ENCODE measurements at places on chromosomes 1 and 21.
A peak's percentile ranks its signal among the peaks of the same experiment; 100 is the strongest.

DNA sequence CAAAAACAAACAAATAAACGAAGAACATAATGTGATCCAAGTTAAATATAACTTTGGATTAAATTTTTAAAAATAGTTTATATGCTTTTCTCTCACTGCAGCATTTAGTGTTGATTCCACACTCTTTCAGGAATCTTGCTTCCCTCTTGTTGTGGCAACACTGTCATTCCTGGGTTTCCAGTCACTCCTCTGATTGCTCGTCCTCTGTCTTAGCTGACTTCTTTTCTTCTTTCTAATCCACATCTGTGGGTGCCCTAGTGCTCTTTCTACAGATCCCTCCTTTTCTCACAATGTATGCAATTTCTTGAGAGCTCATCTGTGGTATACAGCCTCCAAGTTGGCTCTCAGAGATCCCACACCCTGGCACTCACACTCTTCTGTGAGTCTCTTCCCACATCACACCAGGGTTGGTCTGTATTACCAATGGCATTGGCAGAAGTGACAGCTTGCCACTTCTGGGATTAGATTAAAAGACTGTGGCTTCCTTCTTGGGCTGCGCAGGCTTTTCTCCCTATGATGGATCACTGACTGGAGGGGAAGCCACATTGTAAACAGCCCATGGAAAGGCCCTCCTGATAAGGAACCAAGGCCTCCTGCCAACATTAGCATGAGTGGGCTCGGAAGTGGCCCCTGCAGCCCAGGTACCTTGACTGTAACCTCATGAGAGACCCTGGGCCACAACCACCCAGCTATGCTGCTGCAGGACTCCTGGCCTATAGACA lies 11.5 kb upstream of the MYOC start:
- DNase-seq, result no peak

- DNase-seq, result no peak
These were observed 13.6 kb upstream of the LYPLAL1 start for GRCh38 chr1:219159946-219160645.

DNA sequence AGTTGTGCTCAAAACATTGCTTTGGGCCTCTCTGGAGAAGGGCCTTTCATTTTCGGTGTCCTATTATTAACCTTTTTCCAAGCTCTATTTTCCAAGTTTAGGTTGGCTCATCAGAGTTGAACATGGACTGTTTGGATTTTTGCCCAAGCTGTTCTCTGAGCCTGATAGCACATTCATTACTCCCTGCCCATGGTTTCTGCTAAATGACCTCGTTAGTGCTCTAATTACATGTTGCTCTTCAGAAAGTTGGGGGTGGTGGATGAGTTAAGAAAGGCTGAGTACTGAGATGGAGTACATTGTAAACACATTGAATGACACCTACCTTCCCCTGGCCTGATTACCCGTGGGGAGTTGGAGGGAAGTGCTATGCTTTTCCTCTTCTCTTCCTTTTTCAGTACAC lies 38.9 kb downstream of the LMO4 start:
- DNase-seq, result no peak

DNA sequence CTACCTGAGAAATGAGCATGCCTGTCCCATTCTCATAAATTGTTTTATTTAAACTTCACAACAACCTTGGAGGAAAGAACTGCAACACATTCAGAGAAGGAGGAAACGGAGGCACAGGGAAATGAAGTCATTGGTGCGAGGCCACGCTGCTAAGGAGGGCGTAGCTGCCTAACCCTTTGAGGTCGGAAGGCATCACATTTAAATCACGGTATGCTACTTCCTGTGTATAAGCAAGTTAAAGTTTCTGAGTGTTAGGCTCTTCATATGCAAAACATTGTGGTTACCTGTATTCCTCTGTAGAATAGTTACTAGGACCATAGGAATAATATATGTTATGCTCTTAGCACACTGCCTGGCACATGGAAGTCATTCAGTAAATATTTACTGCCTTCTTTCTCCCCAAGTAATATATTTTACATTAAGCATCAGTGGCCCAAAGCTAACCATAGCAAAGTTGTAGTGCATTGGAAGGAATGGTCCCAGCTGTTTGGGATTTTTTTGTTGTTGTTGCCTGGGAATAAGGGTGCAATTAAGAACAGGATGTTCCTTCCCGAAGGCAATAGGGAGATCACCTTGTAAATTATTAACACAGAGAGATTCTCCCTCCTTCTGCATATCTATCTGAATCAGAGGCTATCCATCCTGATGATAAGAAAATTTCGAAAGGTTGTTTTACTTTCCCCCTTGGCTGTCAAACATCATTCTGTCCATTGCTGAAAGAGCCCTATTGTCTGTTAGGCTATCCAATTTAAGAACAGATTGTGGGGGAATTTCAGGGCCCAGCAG lies 192.2 kb upstream of the C8B start:
- no peak for DNase-seq

GRCh38 chr1:232047473-232047872 lies 420.9 kb downstream of the DISC1 start:
- DNase-seq, result no peak

DNA sequence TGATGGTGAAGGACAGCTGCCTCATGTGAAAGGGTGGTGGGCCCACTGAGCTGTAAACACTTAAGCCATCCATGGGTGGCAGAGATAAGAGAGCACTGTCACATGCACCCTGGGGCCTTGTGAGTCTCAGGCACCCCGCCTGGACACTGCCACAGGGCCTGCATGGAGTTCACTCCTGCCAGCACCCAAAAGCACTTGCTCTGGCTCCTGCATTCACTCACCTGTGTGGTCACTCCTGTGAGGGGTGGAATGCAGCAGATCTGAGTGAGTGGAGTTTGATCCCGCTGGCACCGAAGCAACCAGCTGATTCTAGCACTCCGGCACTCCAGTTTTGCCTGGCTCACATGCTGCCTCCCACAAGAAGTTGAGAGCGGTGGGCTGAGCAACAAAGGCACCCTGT lies 1142.1 kb upstream of the PRMT6 start:
- no peak for DNase-seq

GRCh38 chr1:223198628-223198965 lies 55.5 kb upstream of the TLR5 start:
- DNase-seq, result no peak

GRCh38 chr1:214039394-214040018 lies 51.7 kb downstream of the PROX1 start:
- DNase-seq, result no peak

- peak; percentile 71 for DNase-seq
These were observed 45.9 kb downstream of the KIAA0040 start for GRCh38 chr1:175146529-175147213.

- peak; percentile 72 for DNase-seq
These were observed 212.2 kb downstream of the LYPLAL1 start for GRCh38 chr1:219385787-219386427.

DNA sequence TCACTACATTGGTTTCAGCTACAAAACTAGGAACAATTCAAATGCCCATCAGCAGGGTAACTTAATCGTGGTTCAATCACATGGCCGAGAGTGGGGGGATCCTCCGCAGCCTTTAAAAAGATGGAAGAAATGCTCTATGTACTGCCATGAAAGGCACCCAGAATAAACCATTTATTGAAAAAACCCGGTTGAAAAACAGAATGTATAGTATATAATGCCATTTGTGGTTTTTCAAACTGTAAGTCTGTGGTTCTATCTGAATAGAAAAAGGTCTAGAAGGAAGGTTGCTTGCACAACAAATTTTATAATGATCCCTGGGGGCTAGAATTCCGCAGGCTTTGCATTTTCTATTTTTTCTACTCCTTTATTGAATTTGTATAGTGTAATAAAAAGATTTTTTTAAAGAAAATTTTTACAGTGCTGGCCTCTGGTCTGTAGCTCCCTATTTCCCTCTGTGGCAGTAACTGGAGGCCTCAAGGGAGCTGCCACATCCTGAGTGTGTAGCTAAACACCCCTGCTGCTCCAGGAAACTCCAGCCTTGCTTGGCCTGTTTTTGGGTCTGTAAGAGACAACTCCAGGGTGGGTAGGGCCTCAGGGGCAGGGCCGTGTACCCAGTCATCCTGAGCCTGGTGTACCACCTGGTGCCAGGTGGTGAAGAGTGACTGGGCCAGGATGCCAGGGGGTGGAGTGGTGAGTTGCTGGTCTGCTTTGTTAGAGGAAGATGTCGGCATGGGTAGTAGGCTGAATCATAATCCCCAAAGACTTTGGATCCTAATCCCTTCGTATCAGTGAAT lies 51.5 kb upstream of the EPS8L3 start:
- no peak for DNase-seq

- no peak for DNase-seq
These were observed 418.8 kb downstream of the SIPA1L2 start for GRCh38 chr1:232211149-232211548.

GRCh38 chr1:3904843-3905185 lies 4.7 kb upstream of the C1orf174 start:
- DNase-seq, result no peak

DNA sequence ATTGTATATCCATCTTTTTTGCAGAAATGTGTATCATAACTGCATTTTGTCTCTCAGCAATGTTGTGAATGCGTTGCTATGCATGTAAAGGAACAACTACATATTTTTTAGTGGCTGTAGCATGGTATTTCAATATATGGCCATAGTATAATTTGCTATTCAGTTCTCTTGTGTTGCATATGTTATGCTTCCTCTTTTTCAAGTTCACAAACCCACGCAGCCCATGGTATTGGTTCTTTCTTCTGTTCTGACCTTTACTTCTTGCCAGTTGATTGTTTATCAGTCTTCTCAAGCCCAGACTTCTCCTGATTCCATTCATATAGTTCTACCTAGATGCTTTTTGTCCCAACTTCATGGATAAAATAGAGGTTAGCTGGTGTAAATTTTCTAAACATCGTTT lies 6.1 kb downstream of the SLC22A15 start:
- no peak for DNase-seq

- no peak for DNase-seq
These were observed 16.6 kb downstream of the TRIM62 start for GRCh38 chr1:33165209-33165608.

DNA sequence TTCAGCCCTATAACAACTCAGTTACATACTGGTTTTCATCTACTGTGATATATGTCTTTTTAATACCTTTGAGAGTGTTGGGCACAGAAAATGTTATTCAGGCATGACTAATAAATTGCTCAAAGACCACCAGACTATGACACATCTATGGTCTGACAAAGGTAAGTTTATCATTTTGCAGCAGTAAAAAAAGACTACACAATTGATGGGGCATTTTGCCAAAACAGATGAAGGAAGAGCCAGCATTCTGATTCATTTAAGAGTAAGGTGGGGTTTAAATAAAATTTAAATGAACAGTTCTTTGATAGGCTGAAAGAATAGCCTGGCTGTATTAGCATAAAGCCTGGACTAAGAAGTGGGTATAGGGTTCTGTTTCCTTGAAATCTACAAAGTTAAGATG lies 8.8 kb upstream of the RNPC3 start:
- DNase-seq, result no peak

DNA sequence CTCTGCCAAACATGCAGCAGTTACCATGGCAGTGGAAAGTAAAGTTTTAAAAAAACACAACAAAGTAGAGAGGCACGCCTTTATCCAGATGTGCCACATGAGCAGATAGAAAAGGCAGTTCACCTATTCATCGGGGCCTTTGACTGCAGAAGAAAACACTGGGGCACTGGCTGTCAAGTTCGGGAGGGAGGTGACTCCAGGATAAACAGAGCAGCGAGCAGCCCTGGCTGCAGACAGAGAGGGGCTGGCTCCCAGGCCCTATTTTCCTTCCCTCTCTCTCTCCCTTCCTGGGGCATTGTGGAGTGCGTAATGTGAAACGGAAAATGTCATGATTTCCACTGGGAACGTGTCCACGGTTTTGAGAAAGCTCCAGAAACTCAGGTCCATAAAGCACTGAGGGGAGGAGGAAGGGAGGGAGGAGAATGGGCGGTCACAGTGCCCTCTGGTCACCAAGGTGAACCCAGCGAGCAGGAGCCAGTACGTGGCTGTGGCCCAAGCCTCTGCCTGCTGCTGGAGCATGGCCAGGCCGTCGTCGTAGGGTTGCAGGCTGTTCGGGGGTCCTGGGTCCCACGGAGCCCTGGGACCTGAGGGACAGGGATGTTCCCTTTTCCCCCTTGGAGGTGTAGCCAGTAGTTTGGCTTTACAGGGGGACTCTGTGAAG lies 114.7 kb upstream of the IRF2BP2 start:
- DNase-seq, result no peak

GRCh38 chr1:117036018-117036461 lies 24.1 kb upstream of the TTF2 start:
- DNase-seq, result no peak

- DNase-seq, result peak; percentile 98
These were observed at the start of gene NR0B2 for GRCh38 chr1:26913754-26914619. TSS of gene NR0B2 (minus strand) at chr1:26913975. CDS start at chr1:26913940, 35 bp downstream.

DNA sequence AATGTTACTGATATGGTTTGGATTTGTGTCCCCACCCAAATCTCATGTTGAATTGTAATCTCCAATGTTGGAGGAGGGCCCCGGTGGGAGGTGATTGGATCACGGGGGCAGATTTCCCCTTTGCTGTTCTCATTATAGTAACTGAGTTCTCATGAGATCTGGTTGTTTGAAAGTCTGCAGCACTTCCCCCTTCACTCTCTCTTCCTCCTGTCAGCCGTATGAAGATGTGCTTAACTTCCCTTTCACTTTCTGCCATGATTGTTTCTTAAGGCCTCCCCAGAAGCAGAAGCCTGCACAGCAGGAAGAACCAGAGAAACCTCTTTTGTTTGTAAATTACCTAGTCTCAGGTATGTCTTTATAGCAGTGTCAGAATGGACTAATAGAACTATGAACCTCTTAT lies 28.4 kb downstream of the TRIM33 start:
- no peak for DNase-seq

DNA sequence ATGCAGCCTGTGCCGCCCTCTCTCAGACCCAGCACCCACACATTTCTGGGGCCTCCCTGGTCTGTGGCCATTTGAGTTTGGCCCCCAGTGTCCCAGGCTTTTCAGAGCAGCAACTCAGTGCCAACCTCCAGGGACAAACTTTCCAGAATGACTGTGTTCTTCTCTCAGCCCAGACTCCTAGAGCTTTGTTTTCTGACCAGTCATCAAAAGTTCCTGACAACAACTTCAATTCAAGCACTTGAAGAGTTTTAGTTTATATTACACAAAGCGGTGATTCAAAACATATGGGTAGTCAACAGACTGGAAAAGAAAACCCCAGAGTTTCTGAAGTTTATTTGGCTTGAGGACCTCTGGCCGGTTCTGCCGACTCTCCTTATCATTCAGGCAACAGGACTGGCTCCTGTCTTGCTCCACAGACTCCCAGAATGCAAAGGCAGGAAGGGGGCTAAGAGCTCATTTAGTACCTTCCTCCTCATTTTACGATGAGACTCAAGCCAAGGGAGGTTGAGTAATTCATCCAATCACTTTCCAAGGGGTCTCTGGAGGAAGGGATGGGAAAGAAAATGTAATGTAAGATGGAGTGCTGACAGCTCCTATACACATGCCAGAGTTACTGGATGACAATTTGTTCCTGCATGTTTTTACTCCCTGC lies 27.0 kb upstream of the TIAM1 start:
- no peak for DNase-seq

DNA sequence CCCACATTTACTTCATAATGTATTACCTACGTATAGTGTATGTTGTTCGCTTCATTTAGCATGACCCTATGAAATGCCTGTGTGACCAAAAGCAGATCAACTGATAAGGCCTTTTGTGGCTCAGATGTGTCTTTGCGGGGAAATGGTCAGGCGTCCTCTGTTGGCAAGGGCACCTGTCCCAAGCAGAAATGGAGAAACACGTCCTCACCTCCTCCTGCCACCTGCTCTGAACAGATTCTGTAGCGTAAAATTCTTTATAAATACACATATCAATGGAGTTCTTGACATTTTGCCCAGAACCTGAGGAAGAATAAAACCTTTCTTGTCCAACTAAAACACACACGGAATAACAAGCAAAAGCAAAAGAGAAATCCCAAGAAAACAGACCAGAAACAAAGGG lies 417.9 kb downstream of the KIF26B start:
- no peak for DNase-seq
